ENCODE measurements at places on chromosomes 16 and 17. TPM values are rescaled to one million over a fixed set of nuclear protein-coding genes. Genes with fewer than 3 reads are reported as not detected.

RNF43 gene
- total RNA-seq: 0.47 TPM

SLC16A6 gene
- 8.4 TPM for total RNA-seq

FASN gene
- total RNA-seq: 259 TPM

SLFN13 gene
- 23.0 TPM for total RNA-seq

C16orf92 gene
- total RNA-seq: not detected

DCXR gene
- total RNA-seq: 127 TPM

- DNase-seq: no peak
These were observed 423.7 kb downstream of the TOX3 start for GRCh38 chr16:52123061-52123839.

DNA sequence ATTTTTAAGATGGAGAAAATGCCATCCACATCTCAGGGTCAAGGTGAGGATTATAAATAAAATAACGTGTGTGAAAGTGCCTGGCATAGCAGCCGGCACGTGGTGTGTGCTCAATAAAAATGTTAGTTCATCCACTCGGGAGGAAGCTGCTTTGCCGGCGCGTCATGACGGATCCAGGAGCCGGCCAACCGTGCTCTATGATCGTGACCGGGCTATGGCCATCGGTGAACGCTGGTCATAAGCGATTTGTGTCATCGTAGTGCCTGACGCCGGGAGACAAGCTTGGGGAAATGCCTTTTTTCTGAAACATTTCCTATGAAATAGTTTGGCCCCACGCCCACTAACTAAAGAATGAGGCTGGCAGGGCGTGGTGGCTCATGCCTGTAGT, 74.0 kb downstream of the CMC2 start:
- no peak for DNase-seq

GRCh38 chr17:64385187-64386083, 5.2 kb downstream of the PECAM1 start:
- no peak for DNase-seq

GRCh38 chr16:63703612-63704011, 1418.3 kb downstream of the CDH11 start:
- DNase-seq: no peak

DNA sequence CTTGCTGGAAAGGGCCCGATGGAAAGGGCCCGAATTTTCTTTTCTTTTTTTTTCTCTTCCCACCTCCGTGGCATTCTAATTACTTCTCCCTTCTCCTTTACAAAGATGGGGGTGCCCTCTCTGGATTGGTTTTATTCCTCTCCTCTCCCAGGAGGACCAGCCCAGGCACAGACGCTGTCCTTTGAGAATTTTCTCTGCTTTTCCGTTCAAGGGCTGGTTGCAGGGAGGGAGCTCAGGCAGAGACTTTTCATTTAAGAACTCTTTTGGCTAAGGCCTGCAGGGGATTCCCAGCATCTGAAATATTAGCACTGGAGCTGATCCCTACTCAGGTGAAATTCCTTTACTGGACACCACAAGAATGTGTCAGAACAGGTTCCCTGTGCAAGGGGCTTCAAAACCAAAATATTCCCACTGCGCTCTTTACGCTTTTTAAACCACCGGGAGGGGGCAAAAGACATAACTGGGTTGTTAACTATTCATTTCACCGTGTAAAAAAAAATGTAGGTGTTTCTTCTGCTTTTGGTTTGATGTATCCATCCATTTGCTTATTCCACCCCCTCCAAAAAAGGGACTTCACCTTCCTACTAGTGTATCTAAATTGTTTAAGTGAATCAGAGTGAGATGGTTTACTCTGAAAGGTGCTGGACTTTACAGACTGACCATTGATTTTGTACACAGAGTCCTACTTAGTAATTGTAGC, 1.4 kb downstream of the NFAT5 start:
- peak; percentile 31 for DNase-seq

DNA sequence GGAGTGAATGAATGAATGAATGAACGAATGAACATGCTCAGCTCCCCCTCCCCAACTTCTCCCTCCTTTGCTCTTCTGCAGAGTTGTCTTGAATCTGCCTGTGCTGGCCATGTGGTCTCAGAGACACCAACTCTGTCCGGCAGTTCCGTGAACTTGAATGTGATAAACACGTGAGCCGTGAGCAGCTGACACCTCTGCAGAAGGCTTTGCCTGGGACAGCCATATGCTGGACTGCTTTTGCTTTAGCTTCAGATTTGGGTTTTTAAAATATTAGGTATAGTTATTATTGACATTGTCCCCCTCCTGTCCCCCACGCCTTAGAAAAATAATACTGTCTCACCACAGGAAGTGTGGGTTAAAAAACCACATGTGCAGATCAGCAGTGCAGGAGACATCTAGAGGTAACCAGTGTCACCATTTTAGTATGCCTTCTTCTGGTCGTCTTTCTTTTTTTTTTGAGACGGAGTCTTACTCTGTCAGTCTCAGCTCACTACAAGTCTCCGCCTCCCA, 83.8 kb downstream of the ABCC1 start:
- DNase-seq: peak; percentile 37

DNA sequence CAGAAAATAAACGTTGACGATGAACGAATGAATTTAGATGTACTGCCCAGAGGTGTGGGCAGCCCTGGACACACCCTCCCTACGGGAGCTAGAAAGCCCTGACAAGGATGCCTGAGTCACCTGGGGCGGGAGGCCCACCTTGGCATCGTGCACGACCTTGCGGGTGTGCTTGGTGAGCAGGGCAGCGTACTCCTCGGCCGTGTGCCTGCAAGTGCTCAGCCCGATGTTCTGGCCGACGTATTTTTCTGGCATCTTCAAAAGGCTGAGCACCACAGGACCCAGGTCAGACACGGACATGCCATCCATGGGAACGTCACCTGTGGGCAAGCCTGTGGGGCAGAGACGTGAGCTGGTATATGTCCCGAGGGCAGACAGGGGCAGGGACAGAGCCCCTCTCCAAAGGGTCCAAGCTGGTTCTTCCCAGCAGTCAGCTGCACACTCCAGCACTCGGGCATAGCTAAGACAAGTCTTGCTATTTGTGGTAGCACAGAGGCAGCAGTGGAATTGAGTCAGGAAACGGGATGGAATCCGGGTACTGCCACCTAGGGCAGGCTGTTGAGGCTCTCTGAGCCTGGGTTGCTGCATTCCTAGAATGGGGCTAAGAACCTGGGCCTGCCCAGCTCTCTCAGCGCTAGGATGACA, 10.8 kb downstream of the NMRAL1 start:
- no peak for DNase-seq

Data from CD8-positive, alpha-beta memory T cell (primary cell).